ENCODE measurements at places on chromosomes 11 and 22.

- no peak for DNase-seq
Observed at GRCh38 chr22:23829845-23830372, 8.9 kb downstream of the DERL3 start.

- no peak for DNase-seq
Observed at GRCh38 chr11:59426361-59427067, at the start of gene OR5A2. Gene OR5A2, minus strand, starts transcription at chr11:59426413. Its CDS starts 3,460 bp downstream, at chr11:59422953.

DNA sequence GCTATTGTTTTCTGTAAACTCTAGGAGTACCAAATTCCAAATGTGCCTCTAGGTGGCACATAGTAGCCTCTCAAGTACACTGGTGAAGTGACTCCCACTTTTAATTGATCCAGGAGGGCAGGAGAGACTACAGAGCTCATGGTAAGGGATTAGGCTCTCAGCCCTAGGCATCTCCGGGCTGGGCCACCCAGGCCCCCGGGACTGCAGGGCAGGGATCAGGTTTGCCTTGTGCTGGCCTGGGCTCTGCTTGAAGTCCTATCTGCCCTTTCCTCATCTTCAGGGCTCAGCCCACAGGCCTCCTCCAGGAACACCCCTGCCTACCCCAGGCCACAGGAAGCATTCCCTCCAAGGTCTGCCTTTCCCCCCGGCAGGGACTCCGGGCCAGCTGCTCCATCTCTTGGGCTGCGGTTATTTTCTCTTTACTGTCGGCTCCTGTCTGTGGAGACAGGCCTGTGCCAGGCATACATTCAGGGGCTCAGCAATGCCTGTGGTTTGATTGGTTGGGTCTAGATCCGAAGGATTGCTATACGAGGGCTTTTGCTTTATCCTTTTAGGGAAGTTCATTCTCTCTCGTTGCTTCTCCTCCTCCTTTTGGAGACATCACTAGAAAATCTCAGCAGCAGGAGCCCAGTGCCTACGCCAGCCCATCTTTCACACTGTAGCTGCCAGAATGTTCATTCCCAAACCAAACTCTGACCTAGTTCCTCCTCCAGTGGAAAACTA lies 32.8 kb downstream of the PARVA start:
- no peak for DNase-seq

- DNase-seq: no peak
Observed at GRCh38 chr11:122394313-122394712, 261.2 kb upstream of the UBASH3B start.

DNA sequence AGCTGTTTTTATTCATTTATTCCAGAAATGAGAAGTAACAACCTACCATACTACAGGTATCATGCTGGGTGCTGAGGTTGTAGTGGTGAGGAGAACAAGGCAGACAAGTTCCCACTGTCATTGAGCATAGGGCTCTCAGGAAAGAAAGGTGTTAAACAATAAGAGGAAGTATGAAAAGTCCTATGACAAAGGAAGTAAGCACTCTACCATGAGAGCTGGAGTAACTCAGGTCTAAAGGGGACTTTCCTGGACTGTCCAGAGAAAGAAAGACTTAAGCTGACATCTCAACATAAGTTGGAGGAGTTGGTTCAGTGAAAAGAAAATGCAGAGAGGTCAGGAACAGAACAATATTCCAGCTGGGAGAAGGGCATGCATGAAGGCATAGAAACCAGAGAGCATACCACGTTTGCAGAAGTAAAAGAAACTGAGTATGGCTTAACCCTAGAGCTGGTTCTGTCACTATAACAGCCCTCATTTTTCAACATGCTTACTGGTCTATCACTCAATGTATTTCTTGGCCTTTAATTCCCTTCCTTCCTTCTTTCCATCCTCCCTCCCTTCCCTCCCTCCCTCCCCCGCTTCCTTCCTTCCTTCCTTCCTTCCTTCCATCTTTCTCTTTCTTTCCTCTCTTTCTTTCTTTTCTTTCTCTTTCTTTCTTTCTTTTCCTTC lies 137.8 kb upstream of the BDNF start:
- no peak for DNase-seq

DNA sequence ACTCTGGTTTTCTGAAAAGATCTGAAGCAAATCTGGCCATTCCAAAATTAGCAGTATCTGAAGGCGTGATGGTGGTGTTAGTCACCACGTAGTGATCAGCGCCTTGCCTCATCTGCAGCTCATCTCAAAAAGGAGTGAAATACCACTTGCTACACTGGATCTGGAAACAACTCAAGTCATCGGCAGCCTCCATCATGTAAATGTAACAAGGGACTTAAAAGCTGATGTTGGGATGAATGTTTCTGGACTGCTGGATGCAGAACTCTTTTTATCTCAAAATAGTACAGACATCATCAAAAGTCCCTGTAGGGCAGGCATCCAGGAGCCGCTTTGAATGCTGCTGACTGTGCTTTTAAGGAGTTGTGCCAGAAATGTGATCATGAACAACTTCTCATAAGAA lies 14.1 kb upstream of the APLP2 start:
- DNase-seq: no peak

- no peak for DNase-seq
Observed at GRCh38 chr11:72084965-72085364, 4.3 kb downstream of the LRRC51 start.

- no peak for DNase-seq
Observed at GRCh38 chr11:113351068-113351450, 36.5 kb upstream of the ANKK1 start.

GRCh38 chr11:69101115-69101791 lies 52.5 kb downstream of the TPCN2 start:
- DNase-seq: peak; percentile 84

DNA sequence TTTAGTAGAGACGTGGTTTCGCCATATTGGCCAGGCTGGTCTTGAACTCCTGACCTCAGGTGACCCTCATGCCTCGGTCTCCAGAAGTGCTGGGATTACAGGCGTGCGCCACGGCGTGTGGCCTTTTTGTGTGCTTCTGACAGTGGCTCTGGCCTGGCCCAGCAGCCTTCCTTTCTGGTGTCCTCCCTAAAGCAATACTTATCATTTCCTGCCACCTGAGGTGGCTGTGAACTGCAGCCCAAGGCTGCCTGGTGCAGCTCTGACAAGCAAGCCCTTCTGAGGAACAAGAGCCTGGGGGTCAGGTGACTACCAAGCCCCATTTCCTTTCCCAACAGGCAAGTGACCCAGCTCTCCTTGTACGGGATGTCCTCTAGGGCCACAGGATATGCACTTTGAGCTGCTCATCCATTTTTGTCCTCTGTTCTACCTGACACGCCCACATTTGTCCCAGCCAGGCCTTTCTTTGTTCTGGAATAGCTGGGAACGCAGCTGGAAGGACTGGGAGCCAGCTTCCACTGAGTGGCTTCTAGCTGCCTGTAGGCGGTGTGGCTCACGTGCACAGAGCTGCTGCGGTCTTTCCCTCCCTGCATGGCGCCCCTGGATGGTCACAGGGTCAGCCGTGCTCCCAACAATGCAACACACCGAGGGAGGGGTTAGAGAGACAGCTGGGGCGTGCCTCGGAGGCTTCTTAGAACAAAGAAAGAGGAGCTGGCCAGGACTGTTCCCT lies 12.3 kb upstream of the BID start:
- no peak for DNase-seq

- peak; percentile 49 for DNase-seq
Observed at GRCh38 chr22:35742342-35743100, 24.8 kb downstream of the APOL5 start.

GRCh38 chr22:42807185-42807584 lies 49.9 kb downstream of the ARFGAP3 start:
- DNase-seq: no peak

GRCh38 chr11:77322926-77323590 lies 21.6 kb upstream of the GDPD4 start:
- no peak for DNase-seq
